ENCODE measurements at places on chromosomes 5 and 9. TPM values are rescaled to one million over a fixed set of nuclear protein-coding genes. Genes with fewer than 3 reads are reported as not detected.

DNA sequence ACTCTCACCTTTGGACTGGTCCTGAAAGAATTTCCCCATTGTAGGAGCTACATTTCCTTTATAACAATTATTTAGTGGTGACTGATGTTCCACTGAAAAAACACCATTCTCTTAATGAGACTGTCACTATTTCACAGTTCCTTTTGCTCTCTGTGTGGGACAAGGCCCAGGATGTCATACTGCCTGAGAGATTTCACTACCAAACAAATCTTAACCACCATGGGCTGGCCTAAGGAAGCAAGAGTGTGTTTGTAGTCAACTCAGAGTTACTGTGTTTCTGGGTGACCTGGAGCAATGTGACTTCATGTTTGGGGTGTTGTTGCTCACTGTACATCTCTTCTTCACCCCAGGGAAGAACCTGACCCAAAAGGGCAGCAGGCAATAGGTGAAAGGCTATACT, 50.1 kb upstream of the ZNF608 start:
- no peak for DNase-seq

- no peak for DNase-seq
Measured at GRCh38 chr5:119996128-119996527, 366.8 kb downstream of the FAM170A start.

GRCh38 chr9:18969128-18969527, 63.9 kb downstream of the SAXO1 start:
- DNase-seq = no peak

GRCh38 chr5:134072471-134073210, 41.8 kb upstream of the TCF7 start:
- no peak for DNase-seq

The TEX48 gene
- polyA plus RNA-seq = not detected

GRCh38 chr5:148491015-148491792, 107.4 kb downstream of the FBXO38 start:
- DNase-seq = no peak

DNA sequence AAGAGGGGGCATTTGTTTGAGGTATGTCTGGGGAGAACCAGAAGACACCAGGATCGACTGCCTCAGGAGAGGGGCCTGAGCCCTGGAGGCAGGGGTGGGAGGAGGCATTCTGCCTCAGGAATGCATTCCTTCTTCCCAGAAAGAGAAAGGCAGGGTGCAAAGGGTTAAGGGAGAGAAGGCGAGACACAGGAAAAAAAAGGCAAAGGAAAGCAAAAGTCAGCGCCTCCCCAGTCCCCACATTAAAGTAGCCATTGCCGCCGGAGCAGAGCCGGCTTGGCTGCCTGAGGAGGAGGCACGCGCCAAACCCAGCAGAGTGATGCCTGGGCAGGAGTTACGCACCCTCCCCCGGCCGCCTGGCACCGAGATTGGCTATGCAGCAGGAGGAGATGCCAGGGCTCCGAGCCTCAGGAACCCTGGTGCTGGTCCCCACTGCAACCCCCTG, 123.8 kb upstream of the PHYKPL start:
- no peak for DNase-seq

- no peak for DNase-seq
Measured at GRCh38 chr9:112029921-112030444, 133.4 kb downstream of the UGCG start.

DNA sequence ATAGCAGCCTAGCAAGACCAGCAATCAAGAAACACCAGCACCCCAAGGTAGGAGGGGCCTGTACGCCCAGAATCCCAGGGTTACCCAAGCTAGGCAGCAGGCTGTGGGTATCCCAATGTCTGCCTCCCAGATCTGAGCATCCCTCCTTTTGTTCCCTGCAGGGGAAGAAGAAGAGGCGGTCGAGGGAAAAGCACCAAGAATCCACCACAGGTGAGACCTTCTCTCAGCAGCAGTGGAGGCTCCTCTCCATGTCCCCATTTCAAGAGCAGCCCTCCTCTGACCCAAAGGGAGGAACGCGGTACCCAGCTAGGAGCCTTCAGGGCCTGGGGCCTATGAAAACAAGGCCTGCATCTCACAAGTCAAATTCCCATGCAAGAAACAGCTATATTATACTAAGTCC, 28.9 kb downstream of the TCF7 start:
- no peak for DNase-seq

DNA sequence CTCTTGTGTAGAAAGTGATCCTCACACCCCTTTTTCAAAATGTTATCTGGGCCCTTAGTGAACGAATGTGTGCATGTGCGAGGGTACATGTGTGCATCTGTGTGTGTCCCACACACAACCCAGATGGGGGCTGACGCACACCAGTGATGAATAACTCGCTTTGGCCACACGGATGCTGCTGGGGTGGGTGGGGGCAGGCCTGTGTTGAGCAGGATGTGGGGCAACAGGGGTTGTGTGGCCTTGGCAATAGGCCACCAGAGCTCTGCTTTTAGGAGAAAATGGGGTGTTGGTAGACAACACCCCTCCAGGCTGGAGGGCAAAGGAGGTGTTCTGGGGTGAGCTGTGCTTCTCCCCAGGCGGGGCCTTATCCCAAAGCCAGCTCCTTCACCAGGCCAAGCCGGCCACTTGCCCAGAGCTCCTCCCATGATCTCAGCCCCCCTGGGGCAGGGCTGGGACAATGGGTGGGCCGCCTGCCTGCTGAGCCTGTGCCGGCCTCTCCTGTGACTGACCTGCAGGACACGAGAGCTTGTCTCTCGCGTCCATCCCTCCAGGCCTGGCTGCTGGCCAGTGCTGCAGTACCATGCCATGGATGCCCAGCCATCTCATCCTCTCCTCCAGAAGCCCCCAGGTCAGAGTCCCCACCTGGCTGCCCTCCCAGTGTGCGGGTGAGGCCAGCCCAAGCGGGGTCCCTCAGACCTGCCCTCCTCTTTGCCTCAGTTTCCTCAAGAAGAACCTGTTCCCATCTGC, 1.7 kb downstream of the DBN1 start:
- DNase-seq = peak; percentile 16

GRCh38 chr5:180645274-180646204, 3.9 kb downstream of the FLT4 start:
- DNase-seq = no peak

The ANKRD31 gene
- polyA plus RNA-seq = 0.33 TPM

- no peak for DNase-seq
Measured at GRCh38 chr9:131598121-131598520, 52.8 kb downstream of the PRRT1B start.

The PCDHA1 gene
- not detected for polyA plus RNA-seq

GRCh38 chr5:128800377-128800776, 164.9 kb upstream of the SLC27A6 start:
- no peak for DNase-seq

Data from CD8-positive, alpha-beta memory T cell (primary cell).